ENCODE measurements at places on chromosomes 12 and 14.

DNA sequence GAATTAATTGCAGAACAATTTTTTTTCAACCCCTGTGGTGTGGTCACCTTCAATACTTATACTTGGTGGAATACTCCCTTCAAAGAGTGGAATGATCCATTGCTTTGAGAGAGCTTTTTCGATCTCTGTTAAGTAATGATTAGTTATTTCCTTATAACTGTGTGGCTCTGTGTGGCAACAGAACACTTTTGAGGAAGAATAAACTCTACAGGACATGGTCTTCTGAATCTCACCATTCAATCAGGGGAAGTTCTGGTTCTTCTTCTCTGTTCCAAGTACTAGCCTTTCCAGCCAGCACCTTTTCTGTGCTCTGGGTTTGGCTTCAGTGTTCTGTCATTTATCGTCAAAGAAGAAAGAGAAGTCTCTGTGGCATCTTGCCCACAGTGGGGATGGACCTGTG, 369.2 kb downstream of the ZFP36L1 start:
- DNase-seq, result no peak

GRCh38 chr14:66081594-66082376, 404.4 kb upstream of the CCDC196 start:
- no peak for DNase-seq

- no peak for DNase-seq
These were observed 337.0 kb upstream of the CLEC14A start for GRCh38 chr14:38592764-38593442.

DNA sequence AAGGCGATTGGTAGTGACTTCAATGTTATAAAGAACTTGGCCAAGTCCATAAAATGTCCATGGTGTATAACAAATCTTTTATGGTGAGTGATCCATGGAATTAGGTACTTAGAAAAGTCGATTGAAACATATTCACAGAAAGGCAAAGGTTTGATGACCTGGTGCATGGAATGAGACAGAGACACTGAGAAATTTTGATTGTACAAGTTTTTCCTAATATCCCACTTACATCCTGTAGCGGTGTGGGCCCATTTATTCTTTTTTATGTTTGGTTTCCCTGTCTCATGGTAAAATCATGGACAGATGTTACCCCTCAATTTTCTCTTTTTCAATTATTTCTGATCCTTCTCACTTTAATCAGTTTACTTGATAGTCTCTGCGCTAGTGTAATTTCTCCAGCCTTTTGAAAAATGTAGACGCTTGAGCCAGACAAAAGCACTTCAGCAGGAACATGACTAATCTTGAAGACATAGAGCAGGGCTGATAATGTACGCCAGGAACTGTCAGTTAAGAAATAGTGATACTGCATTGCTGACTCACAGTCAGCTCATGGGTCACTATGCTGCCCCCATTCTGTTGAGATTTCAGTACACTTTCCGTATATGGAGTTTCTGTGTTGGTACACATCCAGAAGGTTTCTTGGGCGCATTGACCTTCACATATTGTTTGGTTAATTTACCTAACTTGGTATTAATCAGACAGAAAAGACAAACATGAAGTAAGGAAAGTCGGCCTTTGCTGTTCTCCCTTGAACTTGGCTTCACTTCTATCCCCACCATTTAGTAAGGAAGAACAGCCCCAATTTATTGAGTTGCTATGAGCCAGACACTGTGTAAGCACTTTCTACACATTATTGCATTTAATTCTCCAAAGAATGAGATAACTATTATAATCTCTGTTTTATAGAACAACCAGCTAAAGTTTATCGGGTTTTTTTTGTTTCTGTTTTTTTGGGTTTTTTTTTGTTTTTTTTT, 841.7 kb downstream of the DIO2 start:
- DNase-seq, result no peak

- DNase-seq, result no peak
These were observed 204.8 kb downstream of the NUAK1 start for GRCh38 chr12:105933671-105934665.

- DNase-seq, result peak; percentile 17
These were observed 151.0 kb upstream of the ARHGAP5 start for GRCh38 chr14:31926123-31926522.

DNA sequence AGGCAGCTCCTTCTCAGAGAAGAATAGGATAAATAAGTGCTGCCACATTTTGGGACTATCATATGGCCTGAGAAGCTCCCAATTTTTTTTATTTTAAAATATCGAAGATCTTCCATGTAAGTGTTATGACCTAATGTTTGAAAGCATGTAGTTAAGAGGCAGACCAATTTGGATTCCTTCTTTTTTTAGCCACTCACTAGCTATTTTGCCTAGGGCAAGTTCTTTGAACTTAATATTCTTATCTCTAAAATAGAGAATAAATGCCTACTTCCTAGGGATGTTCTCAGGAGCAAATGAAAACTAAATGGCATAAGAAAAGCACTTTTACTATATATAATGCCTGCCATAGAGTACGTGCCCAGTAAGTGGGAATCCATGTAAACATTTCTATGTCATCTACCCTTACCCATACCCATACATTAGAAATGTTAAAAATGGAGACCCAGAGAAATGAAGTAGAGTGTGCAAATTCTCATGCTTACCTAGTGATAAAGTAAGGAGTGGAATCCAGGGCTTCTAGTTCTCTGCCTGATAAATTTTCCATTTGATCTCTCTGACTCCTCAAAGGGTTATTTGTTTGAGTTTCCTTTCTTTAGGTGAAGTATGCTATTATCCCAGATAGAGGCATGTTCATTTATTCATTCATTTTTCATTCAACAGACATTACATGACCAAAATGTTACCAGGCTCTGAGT, 148.3 kb downstream of the TGFB3 start:
- DNase-seq, result no peak

DNA sequence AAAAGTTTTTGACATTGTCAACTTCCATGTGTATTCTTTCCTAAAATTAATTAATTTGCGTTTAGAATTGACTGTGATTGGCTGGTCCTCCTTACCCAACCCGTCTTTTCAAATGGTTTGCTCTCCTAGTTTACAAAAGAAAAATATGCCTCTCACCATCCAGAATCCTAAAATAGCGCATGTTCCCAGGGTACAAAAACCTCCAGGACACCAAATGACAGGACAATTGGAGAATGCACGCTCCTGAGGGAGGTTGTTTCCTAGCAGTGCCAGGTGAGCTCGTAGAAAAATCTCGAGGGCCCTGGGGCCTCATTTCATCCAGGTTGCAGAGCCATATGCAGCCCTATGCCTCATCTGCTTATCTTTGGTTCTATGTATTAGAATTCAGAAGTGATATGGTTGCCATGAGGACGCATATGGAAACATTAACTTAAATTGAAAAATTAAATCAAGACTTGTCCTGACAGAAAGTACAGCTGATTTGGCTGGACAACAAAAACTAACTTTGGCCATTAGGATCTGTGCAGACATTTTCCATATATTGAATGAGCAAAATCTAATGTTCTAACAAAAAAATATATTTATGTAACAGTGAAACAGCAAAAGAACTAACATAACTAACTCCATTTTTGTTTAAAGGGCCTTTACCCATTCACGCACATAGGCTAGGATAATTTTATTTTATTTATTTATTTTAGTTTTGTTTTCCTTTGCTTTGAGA, 28.2 kb upstream of the EGLN3 start:
- no peak for DNase-seq

GRCh38 chr14:35406506-35407305, 2.2 kb upstream of the NFKBIA start:
- DNase-seq, result peak; percentile 50

GRCh38 chr14:41868396-41868795, 261.7 kb downstream of the LRFN5 start:
- no peak for DNase-seq

DNA sequence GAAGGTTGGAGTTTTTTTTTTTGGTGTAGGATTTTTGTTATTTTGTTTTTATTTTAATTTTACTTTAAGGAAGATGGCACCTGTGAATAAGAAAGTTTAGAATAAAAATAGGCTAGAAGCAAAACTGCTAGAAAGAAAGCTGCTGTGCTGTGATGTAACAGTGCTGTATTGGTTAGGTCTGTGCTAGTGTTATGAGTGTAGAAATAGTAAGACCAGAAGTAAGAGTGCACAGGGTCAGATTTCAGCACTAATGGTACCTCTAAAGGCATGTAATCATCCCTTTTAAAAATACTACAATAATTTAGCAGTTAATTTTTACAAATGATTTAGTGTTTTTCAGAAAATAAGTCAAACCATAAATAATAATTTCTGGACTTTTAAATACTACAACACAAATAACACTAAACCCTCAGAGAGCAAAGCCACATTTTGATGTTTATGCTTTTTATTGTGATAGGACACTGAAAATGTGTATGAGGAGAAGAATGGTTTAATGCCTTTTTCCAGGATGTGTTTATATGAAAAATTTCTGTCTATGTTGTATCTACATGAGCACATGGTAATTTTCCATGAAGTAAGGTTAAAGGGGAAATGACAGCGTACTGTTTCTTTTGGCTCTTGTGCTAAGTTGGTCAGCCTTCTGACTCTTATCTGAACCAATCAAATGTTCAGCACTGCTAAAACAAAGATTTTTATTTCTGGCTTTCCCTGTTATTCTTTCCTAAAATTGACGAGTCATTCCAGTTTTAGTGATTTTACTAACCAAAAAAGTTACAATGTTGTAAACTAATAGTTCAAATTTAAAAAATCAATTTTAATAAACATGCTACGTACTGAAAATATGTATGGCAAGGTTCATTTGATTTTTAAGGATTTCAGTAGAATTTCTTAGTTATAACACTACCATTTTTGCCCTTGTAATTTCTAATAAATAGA, 96.1 kb downstream of the PPHLN1 start:
- DNase-seq, result no peak

GRCh38 chr14:103855734-103856095, 8.3 kb upstream of the PPP1R13B start:
- no peak for DNase-seq

- DNase-seq, result no peak
These were observed 298.6 kb downstream of the AKAP6 start for GRCh38 chr14:32627545-32628298.

DNA sequence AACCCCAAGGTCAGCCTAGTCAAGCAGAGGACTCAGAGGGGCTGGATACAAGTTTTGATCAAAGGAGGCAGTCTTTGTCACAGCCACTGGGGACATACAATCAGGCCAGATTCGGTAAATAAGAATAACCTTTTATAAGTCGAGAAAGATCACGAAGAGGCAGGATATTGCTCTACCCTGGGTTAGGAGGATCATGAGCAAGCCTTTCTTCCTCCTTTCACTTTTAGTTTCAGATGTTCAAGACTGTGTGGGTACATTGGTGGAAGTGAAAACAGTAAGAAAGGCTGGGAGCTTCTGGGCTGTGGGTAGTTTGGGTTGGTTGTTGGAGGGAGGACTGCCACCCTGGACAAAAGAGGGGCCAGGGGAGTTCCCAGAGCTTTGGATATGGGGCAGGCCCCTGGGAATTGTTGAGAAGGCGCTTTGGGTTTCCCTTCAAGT, 127.7 kb downstream of the SNAPC1 start:
- DNase-seq, result no peak

GRCh38 chr12:130316251-130316650, 21.4 kb upstream of the PIWIL1 start:
- DNase-seq, result no peak

DNA sequence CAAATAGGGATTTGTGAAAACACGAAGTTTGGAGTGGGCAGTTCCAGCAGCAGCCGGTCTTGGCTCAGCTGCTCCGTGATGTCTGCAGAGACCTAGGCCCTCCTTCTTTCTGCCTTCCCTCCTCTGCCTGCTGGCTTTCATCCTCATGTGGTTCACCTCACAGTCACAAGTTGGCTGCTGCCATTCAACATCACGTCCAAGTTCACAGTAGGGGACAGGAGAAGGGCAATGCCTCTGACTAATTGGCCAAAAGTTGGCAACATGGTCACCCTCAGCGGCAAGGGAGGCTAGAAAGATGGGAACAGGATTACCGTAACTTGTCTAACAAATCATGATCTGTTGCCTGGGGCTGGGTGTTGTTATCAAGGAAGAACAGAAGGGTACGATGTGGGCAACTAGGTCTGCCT, 7.8 kb upstream of the CACNA2D4 start:
- no peak for DNase-seq

GRCh38 chr14:54749727-54750126, 152.9 kb downstream of the GCH1 start:
- DNase-seq, result no peak

- DNase-seq, result no peak
These were observed 50.3 kb upstream of the ANP32D start for GRCh38 chr12:48422060-48422459.

GRCh38 chr12:105822131-105823105, 316.3 kb downstream of the NUAK1 start:
- no peak for DNase-seq

GRCh38 chr12:27333403-27334009, 870 bp downstream of the BMAL2 start:
- no peak for DNase-seq

DNA sequence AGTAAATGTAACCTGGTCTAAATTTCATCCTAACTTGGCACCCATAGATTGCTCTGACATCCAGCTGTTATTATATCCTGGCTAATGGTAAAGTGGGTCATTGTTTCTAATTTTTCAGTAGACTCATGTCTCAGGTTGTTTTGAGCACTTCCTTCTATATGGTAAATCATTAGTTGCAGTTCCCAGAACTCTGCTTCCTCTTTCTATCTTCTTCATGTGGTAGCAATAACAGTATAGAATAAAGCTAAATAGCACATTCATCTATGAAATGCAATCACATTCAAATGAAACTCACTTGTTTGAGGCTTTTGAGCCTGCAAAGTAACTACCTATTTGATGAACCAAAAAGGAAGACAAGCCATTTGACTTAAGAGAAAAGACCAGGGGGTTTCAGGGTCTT, 65.1 kb upstream of the GZMB start:
- DNase-seq, result no peak

DNA sequence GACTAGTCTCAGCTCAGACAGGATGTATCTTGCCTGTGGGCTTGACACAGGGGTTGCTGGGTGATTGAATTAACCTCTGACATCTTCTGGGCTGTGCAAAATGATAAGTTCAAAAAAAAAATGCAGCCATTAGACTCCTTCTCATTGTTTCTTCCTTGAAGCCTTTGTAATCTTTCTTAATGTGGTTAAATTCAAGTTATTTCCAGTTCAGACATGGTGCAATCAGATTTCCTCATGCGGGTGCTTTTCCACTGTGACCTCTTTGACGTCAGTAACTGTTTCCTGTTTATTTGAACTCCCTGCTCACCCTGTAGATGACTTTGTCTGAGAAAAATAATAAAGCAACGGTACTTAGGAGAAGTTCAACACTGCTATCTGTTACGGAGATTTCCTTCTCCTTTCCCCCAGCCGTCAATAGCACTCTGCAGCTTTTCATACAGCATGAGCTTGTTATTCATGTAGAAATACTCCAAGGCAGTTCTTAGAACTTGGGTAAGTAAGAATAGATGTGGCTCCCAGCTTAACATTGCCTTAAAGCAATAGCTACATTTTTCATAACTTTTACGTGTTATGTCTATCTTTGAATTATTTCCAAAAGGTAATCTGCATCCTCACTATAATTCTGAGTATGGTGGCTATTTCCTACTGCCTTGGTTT, 155.5 kb downstream of the PRKCH start:
- DNase-seq, result no peak

- no peak for DNase-seq
These were observed 42.6 kb upstream of the FOXJ2 start for GRCh38 chr12:7989827-7990491.

GRCh38 chr14:99427632-99428300, 52.9 kb downstream of the SETD3 start:
- DNase-seq, result no peak
